ENCODE measurements at places on chromosomes 11 and 22. TPM values are rescaled to one million over a fixed set of nuclear protein-coding genes. Genes with fewer than 3 reads are reported as not detected.

GRCh38 chr11:16096336-16096735, 260.0 kb downstream of the SOX6 start:
- H3K4me3 ChIP-seq: no peak overlapping the region
- no peak overlapping the region for H3K27ac ChIP-seq
- no peaks in the 10 kb centered on the region for H3K27me3 ChIP-seq
- DNase-seq: no peak
- H3K4me1 ChIP-seq: peaks cover 15% of the 10 kb centered on the region

DNA sequence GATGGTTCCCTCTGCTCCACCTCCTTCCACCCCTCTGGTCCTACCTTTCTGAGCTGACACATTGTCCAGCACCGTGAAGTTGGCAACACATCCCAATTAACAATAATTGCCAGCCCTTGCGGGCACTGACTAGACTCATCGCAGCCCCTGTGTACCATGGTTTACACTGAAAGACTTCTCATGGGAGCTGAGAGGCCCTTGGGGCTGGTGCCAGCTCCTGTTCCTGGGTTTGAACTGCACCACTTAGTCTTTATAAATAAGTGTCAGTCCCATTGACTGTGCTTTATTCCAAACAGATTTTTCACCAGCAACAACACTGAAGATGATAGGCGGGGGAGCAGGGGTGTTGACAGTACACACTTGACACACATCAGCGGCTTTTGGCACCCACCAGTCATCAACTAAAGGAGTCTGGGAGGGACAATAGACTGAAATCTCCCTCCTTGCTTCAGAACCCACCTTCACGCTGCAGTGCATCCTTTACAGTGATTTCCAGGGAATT, 447.3 kb downstream of the NTM start:
- H3K4me3 ChIP-seq: no peak overlapping the region
- DNase-seq: no peak
- no peaks in the 10 kb centered on the region for H3K4me1 ChIP-seq
- H3K27me3 ChIP-seq: peaks cover 4% of the 10 kb centered on the region

The TPBGL gene
- polyA plus RNA-seq: 0.07 TPM

GRCh38 chr11:75135651-75136050, 15.3 kb upstream of the SLCO2B1 start:
- H3K27ac ChIP-seq: no peak overlapping the region
- H3K36me3 ChIP-seq: no peaks in the 10 kb centered on the region
- DNase-seq: no peak
- no peaks in the 10 kb centered on the region for H3K4me1 ChIP-seq
- H3K27me3 ChIP-seq: no peaks in the 10 kb centered on the region
- no peak overlapping the region for H3K4me3 ChIP-seq

DNA sequence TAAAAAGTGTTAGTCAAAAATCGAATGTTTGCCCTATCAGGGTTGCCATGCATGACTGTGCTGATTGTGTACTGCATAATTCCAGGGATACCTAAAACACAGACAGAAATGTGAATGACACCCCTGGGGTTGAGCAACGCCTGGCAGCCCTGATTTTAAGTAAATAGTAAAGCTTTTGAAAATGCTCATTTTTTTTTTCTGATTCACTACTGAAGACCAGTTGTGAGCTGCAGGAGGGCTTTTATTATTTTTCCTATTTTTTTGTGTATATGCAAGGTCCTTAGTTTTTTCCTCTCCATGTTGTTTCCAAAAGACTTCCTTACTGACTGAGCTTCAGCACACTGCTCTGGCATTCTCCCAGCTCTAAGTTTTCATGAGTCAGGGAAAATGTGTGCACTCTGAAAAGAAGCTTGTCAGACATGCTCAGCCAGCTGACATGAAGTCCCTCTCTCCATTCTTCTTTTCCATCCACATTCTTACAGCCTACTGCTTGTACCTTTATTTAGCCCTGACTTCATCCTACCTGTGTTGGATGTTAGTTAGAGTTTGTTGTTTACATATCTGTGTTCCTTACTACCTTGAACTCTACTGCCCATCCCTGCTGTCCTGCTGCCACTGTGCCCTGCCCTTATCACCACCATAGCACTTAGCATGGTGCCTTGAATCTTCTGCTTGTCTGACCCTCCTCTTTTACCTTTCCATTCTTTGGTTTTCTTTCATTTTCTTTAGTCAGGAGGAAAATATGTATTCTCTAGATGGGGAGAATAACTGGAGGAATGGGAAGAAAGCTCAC, 79.5 kb downstream of the HORMAD2 start:
- no peak overlapping the region for H3K4me3 ChIP-seq
- H3K4me1 ChIP-seq: no peaks in the 10 kb centered on the region
- no peaks in the 10 kb centered on the region for H3K27me3 ChIP-seq
- H3K27ac ChIP-seq: no peak overlapping the region
- no peak for DNase-seq

The MMP13 gene
- polyA plus RNA-seq: not detected

DNA sequence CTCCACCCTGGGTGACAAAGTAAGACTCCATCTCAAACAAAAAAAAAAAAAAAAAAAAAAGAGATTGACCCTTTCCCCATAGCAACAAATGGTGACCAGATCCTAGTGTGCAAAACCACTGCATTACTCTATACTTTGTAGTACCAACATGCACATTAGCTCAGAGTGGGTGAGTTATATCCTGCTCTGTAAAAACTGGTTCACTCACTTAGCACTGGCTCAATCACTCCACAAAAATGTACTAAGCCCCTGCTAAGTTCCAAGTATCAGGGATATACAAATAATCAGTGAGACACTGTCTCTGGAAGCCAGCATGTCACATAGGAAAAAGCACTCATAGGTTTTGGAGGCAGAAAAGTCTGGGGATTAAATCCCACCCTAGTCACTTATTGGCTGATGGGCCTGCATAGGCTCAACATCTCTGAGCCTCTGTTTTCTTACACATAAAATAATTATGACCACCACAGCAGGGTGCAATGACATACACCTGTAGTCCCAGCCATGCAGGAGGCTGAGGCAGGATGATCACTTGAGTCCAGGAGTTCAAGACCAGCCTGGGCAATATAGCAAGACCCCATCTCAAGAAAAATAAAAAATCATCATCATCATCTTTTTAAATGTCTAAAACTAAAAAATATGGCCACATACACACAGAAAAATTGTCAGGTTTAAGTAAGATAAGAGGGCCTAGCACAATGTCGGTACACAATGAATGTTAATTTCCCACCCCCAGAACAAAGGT, 11.9 kb downstream of the FAM168A start:
- no peak overlapping the region for H3K27ac ChIP-seq
- no peaks in the 10 kb centered on the region for H3K36me3 ChIP-seq
- no peak overlapping the region for H3K4me3 ChIP-seq
- DNase-seq: no peak
- no peaks in the 10 kb centered on the region for H3K4me1 ChIP-seq

The OSBP2 gene
- polyA plus RNA-seq: 2.0 TPM

DNA sequence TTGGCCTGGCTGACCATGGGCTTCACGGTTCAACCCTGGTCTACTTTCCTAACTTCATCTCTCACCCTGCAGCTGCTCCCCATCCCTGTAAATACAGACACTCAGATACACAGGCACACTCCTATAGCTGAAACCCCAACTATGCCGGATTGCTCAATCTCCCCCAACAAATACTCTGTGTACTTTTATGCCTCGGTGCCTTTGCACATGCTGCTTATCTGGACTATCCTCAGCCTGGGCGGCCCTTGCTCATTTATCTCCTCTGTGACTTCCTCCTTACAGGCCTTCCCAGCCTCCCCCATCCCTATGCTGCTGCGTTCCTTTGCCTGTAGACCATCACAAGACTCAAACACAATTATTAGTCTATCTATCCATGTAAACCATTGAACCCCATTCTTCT, 76.6 kb downstream of the PKNOX2 start:
- H3K27ac ChIP-seq: no peak overlapping the region
- no peaks in the 10 kb centered on the region for H3K27me3 ChIP-seq
- no peaks in the 10 kb centered on the region for H3K36me3 ChIP-seq
- no peak overlapping the region for H3K4me3 ChIP-seq
- no peak for DNase-seq

GRCh38 chr11:116581349-116581748, 191.4 kb downstream of the BUD13 start:
- no peaks in the 10 kb centered on the region for H3K36me3 ChIP-seq
- H3K4me1 ChIP-seq: no peaks in the 10 kb centered on the region
- peaks cover 27% of the 10 kb centered on the region for H3K27me3 ChIP-seq
- no peak overlapping the region for H3K4me3 ChIP-seq

The TPST2 gene
- polyA plus RNA-seq: 51.7 TPM

The PHOX2A gene
- polyA plus RNA-seq: not detected

- no peaks in the 10 kb centered on the region for H3K4me1 ChIP-seq
- H3K36me3 ChIP-seq: no peaks in the 10 kb centered on the region
- H3K27me3 ChIP-seq: no peaks in the 10 kb centered on the region
- no peak overlapping the region for H3K4me3 ChIP-seq
Measured at GRCh38 chr11:32549611-32550187, 33.9 kb upstream of the EIF3M start.

GRCh38 chr11:118286545-118286944, 18.0 kb upstream of the CD3E start:
- H3K36me3 ChIP-seq: no peaks in the 10 kb centered on the region
- H3K27me3 ChIP-seq: no peaks in the 10 kb centered on the region
- no peak for DNase-seq
- no peaks in the 10 kb centered on the region for H3K4me1 ChIP-seq
- H3K4me3 ChIP-seq: no peak overlapping the region

GRCh38 chr11:36463781-36464180, 46.3 kb downstream of the TRAF6 start:
- H3K4me1 ChIP-seq: no peaks in the 10 kb centered on the region
- H3K27me3 ChIP-seq: no peaks in the 10 kb centered on the region
- no peak overlapping the region for H3K27ac ChIP-seq
- no peak for DNase-seq

The MFRP gene
- polyA plus RNA-seq: 0.04 TPM

DNA sequence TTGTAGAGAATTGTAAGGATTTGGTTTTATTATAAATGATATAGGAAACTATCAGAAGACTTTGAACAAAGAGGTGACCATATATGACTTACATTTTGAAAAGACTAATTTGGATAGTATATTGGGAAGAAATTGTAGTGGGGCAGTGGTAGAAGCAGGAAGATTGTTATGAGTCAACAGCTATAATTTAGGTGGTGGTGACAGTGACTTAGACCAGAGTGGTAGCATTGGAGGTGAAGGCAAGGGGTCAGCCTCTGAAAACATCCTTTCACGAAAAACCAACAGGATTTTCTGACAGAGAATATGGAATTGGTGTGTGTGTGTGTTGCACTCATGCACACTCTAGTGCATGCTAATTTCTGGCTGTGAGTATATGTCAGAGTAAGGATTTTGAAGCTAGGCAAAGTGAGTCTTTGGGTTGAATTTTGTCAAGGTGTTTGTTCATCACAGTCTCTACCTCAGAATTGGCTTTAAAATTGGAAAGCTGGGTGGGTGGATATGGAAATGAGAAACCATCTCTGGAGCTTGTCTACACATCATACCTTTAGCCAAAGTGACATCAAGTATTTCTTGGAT, 8.2 kb upstream of the HBE1 start:
- no peaks in the 10 kb centered on the region for H3K27me3 ChIP-seq
- H3K27ac ChIP-seq: no peak overlapping the region
- no peak overlapping the region for H3K4me3 ChIP-seq
- no peaks in the 10 kb centered on the region for H3K36me3 ChIP-seq
- DNase-seq: no peak

GRCh38 chr22:34903416-34903815, 162.5 kb upstream of the ISX start:
- H3K27ac ChIP-seq: no peak overlapping the region
- H3K36me3 ChIP-seq: no peaks in the 10 kb centered on the region
- no peaks in the 10 kb centered on the region for H3K4me1 ChIP-seq
- no peak for DNase-seq
- no peak overlapping the region for H3K4me3 ChIP-seq
- no peaks in the 10 kb centered on the region for H3K27me3 ChIP-seq

GRCh38 chr11:57453543-57454177, 6.7 kb upstream of the RTN4RL2 start:
- no peak overlapping the region for H3K4me3 ChIP-seq
- no peak for DNase-seq
- H3K27ac ChIP-seq: no peak overlapping the region
- H3K27me3 ChIP-seq: no peaks in the 10 kb centered on the region

The OVOL1 gene
- polyA plus RNA-seq: not detected

The PRODH gene
- 4.2 TPM for polyA plus RNA-seq

GRCh38 chr11:122637541-122637940, 18.0 kb upstream of the UBASH3B start:
- DNase-seq: no peak
- H3K36me3 ChIP-seq: no peaks in the 10 kb centered on the region
- H3K27ac ChIP-seq: no peak overlapping the region
- H3K27me3 ChIP-seq: no peaks in the 10 kb centered on the region
- H3K4me1 ChIP-seq: peaks cover 3% of the 10 kb centered on the region

DNA sequence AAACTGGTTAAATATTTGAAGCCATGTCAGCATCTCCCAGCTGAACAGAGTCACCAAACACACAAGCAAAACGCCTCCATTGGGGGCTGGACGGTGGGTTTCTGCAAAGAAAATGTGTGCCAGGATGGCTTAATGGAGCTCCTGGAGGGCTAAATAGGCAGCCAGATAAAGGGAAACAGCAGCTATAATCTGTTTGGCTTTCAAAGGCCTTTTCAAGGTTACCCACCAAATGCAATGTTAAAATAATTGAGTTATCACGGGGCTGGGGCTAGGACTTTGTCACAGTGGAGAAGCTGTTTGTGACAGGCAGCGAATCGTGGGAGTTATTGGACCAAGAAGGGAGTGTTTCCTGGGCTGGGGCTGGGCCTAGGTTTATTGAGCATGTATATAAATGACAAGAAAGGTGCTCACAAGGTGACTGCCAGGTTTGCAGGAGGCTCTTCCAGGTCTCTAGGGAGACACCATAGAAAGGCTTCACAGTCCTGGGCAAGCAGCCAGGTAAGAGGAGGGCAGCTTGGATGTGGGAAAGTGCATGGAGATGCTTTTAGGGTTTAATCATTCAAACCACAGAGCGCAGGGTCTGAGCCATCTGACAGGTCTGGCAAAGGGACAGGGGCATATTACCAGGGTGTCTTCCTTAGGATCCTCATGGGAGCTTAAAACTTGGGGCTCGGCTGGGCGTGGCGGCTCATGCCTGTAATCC, 28.3 kb downstream of the GRIK4 start:
- H3K27me3 ChIP-seq: no peaks in the 10 kb centered on the region
- H3K4me3 ChIP-seq: no peak overlapping the region
- no peaks in the 10 kb centered on the region for H3K36me3 ChIP-seq
- H3K4me1 ChIP-seq: no peaks in the 10 kb centered on the region
- H3K27ac ChIP-seq: no peak overlapping the region

The ACTN3 gene
- polyA plus RNA-seq: 0.04 TPM

The C22orf23 gene
- 0.37 TPM for polyA plus RNA-seq

Data from heart left ventricle (tissue), 16 donors.